Peyer's patch (tissue), 4 donors: ENCODE measurements at places on chromosomes 7 and 10. TPM values are rescaled to one million over a fixed set of nuclear protein-coding genes. Genes with fewer than 3 reads are reported as not detected.

DNA sequence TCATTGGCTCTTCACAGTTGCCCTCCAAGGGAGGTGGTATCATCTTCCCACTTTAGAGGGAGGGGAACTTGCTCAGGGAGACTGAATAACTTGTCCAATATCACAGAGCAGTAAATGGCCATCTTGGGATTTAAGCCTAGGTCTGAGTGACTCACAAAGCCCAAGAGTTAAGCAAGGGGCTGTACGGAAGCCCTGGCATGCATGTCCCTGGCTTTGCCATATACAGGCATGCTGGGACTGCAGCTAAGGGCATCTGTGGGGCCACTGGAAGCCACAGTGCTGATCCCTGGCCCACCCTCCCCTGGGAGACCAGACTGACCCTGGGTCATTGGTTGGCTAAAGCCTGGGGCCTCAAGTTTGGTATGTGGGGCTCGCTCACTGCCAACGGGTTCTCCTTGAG, 3.1 kb downstream of the VSIR start:
- no peaks in the 10 kb centered on the region for H3K27me3 ChIP-seq
- peaks cover 83% of the 10 kb centered on the region for H3K4me1 ChIP-seq
- H3K36me3 ChIP-seq, result no peaks in the 10 kb centered on the region
- no peak overlapping the region for H3K4me3 ChIP-seq

DNA sequence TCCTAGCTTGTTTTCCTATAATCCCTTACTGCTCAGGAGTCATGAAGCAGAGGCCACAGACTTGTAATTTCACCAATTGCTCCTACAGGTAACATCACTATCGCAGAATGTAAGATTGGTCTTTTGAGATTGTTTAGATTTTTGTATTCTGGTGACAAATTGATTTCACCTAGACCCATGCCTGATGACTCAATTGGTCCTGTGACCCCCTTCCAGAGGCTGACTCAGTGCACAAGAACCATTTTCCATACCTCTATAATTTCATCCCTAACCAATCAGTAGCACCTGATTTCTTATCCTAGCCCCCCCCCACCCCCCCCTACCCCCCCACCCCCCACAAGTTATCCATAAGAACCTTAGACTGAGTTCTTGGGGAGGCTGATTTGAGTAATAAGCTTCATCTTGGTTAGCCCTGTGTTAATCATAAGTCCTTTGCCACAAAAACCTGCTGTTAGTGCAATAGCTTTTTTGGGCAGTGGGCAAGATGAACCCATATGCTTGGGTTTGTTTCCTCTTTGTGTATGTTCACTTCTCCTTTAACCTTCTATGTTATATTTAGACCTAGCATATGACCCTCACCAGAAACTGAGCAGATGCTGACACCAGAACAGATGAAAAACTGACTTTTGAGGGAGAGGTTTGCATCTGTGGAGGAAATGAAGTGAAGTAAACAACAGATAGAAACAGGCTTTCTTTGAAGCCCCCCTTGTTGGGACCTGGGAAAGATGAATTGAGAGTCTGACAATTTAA, 187.1 kb downstream of the KIF20B start:
- H3K27ac ChIP-seq, result no peak overlapping the region
- no peaks in the 10 kb centered on the region for H3K36me3 ChIP-seq
- no peaks in the 10 kb centered on the region for H3K4me1 ChIP-seq
- no peaks in the 10 kb centered on the region for H3K27me3 ChIP-seq
- no peak for DNase-seq

GRCh38 chr10:124704428-124705380, 39.5 kb downstream of the FAM53B start:
- no peak overlapping the region for H3K4me3 ChIP-seq
- H3K4me1 ChIP-seq, result peaks cover 13% of the 10 kb centered on the region
- no peaks in the 10 kb centered on the region for H3K27me3 ChIP-seq
- peak overlapping the region; percentile 82 for H3K27ac ChIP-seq
- peak; percentile 56 for DNase-seq

DNA sequence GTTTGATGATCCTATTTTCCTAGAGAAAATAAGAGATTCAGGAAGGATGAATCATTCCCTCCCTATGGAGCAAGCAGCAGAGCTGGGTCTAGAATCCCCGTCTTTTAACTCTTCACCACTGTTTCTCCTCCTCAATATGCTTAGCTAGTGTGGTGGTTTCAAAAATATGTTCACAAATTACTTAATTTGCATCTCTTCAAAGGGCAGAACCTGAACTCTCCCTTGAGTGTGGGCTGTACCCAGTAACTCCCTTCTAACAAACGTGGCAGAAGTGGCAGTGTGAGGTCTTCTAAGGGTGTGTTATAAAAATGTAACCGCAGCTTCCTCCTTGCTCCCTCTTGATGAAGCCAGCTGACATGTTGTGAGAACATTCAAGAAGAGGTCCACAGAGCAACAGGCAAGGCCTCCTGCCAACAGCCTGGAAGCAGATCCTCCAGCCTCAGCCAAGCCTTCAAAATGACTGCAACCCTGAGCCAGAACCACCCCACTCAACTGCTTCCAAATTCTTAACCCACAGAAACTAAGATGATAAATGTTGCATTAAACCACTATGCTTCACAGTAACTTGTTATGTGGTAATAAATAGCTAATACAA, 36.6 kb downstream of the SRPK2 start:
- H3K27me3 ChIP-seq, result no peaks in the 10 kb centered on the region
- H3K4me1 ChIP-seq, result peaks cover 39% of the 10 kb centered on the region
- no peaks in the 10 kb centered on the region for H3K36me3 ChIP-seq
- peak; percentile 76 for DNase-seq
- H3K4me3 ChIP-seq, result no peak overlapping the region
- H3K27ac ChIP-seq, result peak overlapping the region; percentile 80

Gene FAM20C
- 56.9 TPM for total RNA-seq

Gene FAM237B
- total RNA-seq, result not detected

GRCh38 chr10:104081998-104082397, 3.7 kb downstream of the COL17A1 start:
- no peak overlapping the region for H3K27ac ChIP-seq
- no peaks in the 10 kb centered on the region for H3K36me3 ChIP-seq

Gene CYP17A1
- total RNA-seq, result not detected

Gene ZNF138
- 5.3 TPM for total RNA-seq

DNA sequence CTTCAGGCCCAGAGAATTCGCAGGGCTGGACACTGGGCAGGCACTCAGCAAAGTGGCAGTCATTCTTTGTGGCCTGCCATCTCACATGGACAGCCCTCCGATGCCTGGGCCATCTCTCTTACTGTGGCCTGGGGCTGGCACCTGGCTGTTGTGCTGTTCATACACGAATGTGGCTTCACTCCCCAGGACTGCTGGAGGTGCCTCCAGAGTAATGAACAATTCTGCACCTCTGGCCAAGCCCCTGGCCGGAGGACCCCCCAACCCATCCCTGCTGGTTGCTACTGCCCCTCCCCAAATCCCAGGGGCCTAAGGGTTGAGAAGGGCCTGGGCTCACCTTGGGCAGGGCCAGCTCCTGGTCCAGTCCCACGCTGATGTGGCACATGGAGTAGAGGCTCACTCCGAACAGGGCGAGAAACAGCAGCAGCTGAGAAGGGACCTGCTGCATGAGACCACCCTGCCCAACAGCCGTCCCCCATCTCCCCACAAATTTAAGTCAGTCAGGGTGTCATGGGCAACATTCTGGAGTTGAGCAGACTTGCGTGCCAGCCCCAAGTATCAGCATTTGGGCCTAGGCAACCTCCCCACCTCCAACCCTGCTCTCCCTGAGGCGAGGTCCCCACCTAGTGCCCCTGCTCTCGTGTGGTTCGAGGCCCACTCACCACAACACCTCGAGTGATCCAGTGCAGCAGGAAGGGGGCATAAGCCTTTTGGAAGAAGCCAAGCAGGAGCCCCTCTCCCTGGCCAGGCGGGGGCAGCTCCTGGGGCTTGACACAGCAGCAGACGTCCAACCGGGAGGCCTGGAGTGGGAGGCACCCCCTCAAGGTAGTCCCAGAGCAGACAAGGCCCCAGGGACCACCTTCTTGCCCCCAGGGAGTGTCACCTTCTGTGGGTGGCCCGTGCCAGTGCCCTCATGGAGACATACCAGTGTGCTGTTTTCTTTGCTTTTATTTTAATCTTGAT, 9.4 kb downstream of the NPC1L1 start:
- H3K4me3 ChIP-seq, result no peak overlapping the region
- H3K4me1 ChIP-seq, result no peaks in the 10 kb centered on the region
- no peak for DNase-seq
- no peaks in the 10 kb centered on the region for H3K27me3 ChIP-seq
- no peaks in the 10 kb centered on the region for H3K36me3 ChIP-seq
- H3K27ac ChIP-seq, result no peak overlapping the region

- DNase-seq, result no peak
- H3K27me3 ChIP-seq, result no peaks in the 10 kb centered on the region
- H3K27ac ChIP-seq, result no peak overlapping the region
- no peaks in the 10 kb centered on the region for H3K4me1 ChIP-seq
- H3K36me3 ChIP-seq, result no peaks in the 10 kb centered on the region
These were observed 113.8 kb upstream of the EGFR start for GRCh38 chr7:54904986-54905385.

Gene STEAP2
- total RNA-seq, result 15.7 TPM

DNA sequence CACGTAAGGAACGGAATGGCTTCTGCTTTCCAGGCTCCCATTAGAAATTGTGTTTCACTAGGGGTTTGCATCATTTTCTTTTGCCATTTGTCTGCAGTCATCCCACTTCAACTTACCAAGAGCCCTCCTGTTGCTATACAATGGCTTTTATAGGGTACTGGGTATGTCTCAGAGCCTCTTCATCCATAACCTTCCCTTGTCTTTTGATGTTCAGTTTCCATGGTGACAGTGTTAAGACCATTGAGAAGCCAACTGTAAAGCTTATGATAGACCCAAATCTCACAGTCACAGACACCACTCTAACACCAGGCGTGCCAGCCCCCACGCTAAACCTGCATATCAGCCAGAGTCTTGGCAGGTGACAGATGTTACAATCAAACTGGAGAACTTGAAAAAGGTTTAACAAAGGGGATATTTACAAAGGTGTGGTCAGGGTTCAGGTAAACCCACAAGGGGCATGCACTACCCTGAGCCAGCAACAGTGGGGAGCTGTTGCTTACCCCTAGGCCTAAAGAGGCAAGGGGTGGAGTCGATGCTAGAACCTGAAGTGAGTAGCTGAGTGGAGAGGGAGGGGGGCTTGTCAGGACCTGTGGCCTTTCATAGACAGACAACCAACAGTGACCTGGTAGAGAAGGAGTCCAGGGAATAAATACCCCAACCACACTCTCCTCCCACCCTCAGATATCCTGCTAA, 53.2 kb upstream of the ABLIM1 start:
- no peak overlapping the region for H3K4me3 ChIP-seq
- no peaks in the 10 kb centered on the region for H3K4me1 ChIP-seq
- H3K36me3 ChIP-seq, result no peaks in the 10 kb centered on the region
- DNase-seq, result no peak
- no peaks in the 10 kb centered on the region for H3K27me3 ChIP-seq

Gene C10orf67
- total RNA-seq, result not detected

GRCh38 chr7:94540428-94540827, 30.8 kb downstream of the CASD1 start:
- H3K36me3 ChIP-seq, result no peaks in the 10 kb centered on the region
- H3K4me1 ChIP-seq, result no peaks in the 10 kb centered on the region
- no peak for DNase-seq
- H3K27me3 ChIP-seq, result no peaks in the 10 kb centered on the region

Gene EPDR1
- total RNA-seq, result 17.6 TPM

GRCh38 chr10:78765726-78766335, 302.9 kb upstream of the ZMIZ1 start:
- H3K27ac ChIP-seq, result no peak overlapping the region
- H3K4me3 ChIP-seq, result no peak overlapping the region
- no peaks in the 10 kb centered on the region for H3K36me3 ChIP-seq

GRCh38 chr10:70462349-70462984, 16.1 kb upstream of the PALD1 start:
- no peak for DNase-seq
- H3K4me1 ChIP-seq, result peaks cover 12% of the 10 kb centered on the region
- H3K4me3 ChIP-seq, result no peak overlapping the region
- no peak overlapping the region for H3K27ac ChIP-seq
- H3K27me3 ChIP-seq, result no peaks in the 10 kb centered on the region
- no peaks in the 10 kb centered on the region for H3K36me3 ChIP-seq

Gene NAMPT
- 98.4 TPM for total RNA-seq

DNA sequence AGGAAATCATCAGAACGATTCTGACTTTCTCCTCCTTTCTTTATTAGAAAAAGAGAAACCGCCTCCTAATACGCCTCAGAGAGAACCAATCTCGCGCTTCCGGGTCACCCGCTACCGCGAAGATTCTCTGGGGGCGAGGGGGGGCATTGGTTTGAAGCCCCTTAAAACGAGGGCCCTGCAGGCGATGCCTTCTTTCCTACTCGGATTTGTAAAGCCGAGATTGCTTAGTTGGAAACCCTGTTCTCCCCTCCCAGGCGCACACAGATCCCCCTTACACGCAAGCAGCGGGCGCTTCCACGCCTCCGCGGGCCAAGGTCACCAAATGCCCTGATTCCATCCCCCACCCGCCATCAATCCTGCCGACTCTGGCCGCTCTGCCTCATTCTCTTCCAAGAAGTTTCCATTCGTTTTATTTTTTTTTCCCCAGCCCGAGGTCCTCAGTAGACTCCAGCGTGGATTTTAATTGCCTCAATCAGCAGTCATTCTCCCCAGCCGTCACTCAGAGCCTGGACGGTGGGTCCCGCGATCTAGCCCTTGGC, 1.1 kb upstream of the GAD2 start:
- H3K4me3 ChIP-seq, result no peak overlapping the region
- H3K4me1 ChIP-seq, result peaks cover 12% of the 10 kb centered on the region
- no peaks in the 10 kb centered on the region for H3K27me3 ChIP-seq
- no peak overlapping the region for H3K27ac ChIP-seq
- H3K36me3 ChIP-seq, result no peaks in the 10 kb centered on the region

Gene TMEM236
- total RNA-seq, result 79.9 TPM
